ENCODE measurements at places on chromosomes 7 and 10. TPM values are rescaled to one million over a fixed set of nuclear protein-coding genes. Genes with fewer than 3 reads are reported as not detected.

Gene C10orf105
- total RNA-seq = 0.08 TPM

Gene GIMAP5
- total RNA-seq = 6.6 TPM

Gene PTPRZ1
- 0.12 TPM for total RNA-seq

Gene NKX1-2
- not detected for total RNA-seq

Gene SSBP1
- 79.5 TPM for total RNA-seq

Gene PIK3CG
- total RNA-seq = 3.6 TPM

Gene SNCG
- 2.6 TPM for total RNA-seq

Gene ABCC2
- 0.89 TPM for total RNA-seq

Gene ZNF722
- total RNA-seq = not detected

Gene GPR158
- total RNA-seq = 0.15 TPM

Gene STEAP1
- total RNA-seq = 29.1 TPM

Gene SLC26A3
- total RNA-seq = 2,382 TPM

Gene CPN1
- not detected for total RNA-seq

- no peak for DNase-seq
Measured at GRCh38 chr7:35723011-35723410, 28.1 kb upstream of the HERPUD2 start.

DNA sequence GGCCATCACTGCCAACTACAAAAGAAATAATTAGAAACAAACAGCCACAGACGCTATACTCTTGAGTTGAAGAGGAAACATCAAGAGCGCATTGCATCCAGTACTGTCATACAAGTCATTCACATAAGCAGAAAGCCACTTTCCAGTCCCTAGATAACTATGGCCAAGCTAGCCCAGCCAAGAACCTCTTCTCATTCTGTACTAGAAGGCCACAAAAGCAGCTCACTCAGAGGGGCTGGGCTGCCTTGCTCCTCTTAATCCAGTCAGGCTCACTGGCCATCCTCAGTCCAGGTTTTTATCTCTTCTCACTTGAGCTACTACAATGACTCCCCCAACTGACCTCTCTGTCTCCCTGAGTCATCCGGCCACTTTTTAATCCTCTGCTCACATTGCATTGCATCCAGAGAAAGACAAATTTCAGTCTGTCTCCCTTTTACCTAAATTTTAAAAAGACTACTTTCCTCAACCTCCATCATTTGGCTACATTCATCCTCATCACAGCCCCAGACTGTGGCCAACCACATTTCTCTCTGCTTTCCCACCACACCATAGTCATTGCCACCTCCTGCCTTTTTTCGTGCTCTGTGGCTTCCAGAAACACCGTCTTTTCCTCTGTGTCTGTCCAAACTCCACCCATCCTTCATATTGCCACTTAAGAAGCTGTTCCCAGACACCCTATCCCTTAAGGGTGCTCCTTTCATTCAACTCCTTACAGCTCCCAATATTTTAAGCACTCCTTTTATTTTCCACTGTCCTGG lies 25.0 kb downstream of the PPP1R3C start:
- DNase-seq = no peak

GRCh38 chr10:119138346-119139306 lies 26.9 kb downstream of the SFXN4 start:
- DNase-seq = no peak

DNA sequence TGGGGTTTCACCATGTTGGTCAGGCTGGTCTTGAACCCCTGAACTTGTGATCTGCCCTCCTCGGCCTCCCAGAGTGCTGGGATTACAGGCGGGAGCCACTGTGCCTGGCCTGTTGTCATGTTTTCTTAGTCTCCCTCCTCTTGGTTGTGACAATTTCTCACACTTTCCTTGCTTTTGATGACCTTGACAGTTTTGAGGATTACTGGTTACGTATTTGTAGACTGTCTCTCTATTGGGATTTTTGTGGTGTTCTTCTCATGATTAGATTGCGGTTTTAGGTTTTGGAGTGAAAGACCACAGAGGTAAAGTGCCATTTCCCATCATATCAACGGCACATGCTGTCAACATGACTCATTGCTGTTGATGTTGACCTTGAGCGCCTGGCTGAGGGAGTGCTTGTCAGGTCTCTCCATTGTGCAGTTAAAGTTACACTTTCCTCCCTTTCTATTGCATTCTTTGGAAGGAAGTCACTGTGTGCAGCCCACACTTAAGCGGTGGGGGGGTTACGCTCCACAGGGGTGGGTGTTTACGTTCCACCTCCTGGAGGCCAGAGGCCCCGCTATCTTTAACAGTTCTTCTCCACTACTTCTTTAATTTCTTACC lies 10.8 kb downstream of the NEURL1 start:
- DNase-seq = no peak

DNA sequence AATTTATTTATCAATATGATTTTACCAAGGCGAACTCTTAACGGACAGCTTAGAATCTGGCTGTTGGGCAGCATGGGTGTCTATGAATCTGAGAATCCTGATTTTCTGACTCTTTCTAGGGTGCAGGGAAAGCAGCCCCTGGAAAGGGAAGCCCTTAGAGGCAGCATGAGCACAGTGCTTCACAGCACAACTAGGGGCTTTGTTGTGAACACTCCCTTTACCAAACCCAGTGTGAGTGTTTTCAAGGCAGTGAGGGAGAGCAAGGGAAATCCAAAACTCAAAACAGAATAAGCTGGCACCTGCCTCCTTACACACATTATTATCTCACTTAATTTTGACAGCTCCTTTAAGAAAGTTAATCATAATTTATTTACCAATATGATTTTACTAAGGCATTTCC lies 116.3 kb upstream of the CSTF2T start:
- no peak for DNase-seq

DNA sequence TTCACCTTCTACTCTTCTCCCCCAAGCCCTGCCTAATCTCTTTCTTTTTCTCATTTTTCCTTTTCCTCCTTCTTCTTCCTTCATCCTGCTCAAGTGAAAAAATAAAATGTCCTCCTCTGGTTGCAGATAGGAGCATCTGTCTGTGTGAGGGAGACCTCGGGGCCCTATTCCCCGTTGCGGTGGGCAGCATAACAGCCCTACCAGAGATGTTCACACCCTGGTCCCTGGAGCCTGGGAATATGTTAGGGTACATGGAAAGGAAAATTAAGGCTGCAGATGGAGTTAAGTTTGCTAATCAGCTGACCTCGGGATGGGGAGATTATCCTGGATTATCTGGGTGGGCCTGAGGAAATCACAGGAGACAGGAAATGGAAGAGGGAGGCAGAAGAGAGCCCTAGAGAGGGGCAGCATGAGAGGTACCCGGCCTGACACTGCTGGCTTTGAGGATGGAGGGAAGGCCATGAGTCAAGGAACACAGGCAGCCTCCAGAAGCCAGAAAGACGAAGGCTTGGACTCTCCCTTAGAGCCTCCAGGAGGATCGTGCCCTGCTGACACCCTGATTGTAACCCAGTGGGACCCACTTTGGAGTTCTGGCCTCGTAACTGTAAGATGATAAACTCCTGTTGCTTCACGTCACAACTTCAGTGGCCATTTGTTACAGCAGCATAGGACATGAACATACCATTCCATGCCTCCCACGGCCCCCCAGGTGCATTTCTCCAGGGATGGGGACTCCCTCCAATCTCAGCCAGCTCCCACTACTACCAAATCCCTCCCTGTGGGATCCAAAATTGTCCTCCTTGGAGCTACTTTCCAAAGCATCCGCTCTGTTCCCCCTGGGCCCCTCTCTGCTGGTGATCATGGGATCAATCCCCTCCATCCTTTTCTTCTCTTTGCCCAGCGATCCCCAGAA lies 39.0 kb upstream of the ZMIZ1 start:
- peak; percentile 12 for DNase-seq

DNA sequence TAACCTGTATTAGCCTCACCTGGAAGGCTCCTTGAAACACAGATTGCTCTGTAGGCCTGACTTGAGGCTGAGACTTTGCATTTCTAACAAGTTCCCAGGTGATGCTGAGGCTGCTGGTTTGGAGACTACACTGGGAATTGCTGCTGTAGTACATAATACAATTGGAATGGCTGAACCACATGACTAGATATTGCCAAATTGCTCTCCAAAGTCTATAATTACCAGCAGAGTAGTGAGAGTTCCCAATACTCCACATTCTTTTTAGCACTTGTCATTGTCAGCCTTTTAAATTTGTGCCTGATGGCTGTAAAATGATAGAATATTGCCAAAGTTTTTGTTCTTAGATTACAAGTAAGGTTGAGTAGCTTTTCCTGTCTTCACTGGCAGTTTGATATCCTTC lies 39.9 kb downstream of the PLEKHA8 start:
- no peak for DNase-seq

GRCh38 chr10:132392811-132393694 lies 3.9 kb upstream of the PWWP2B start:
- peak; percentile 3 for DNase-seq

- no peak for DNase-seq
Measured at GRCh38 chr7:142961973-142962926, at the start of gene KEL. TSS of gene KEL (minus strand) at chr7:142962363. CDS start at chr7:142962206, 157 bp downstream.

- DNase-seq = no peak
Measured at GRCh38 chr7:108014747-108015682, 12.1 kb upstream of the LAMB1 start.

DNA sequence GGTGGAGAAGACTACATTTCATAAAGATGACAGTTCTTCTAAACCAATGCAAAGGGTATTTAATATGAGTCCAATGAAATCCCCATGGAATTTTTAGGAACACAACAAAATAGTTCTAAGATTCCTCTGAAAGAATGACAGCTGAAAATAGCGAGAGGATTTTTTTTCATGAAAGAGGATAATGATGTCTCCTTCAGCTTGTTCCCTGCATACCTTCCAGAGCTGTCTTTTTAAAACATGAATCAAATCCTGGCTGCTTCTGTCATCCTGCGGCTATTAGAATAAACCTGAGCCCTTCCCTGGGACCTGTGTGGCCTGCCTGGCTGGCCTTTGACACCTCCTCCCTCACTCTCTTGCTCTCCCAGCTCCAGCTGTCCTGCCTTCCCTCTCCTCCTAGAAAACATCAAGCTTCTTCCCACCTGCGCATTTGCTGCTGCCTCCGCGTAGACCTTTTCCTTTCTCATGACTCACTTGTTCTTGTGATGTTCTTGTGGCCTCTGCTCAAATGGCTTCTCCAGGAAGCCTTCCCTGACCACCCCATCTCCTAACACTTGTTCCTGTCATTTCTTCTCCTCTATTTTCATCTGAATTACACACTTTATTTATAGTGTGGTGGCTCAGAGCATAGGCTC lies 57.4 kb downstream of the EEPD1 start:
- DNase-seq = no peak

- DNase-seq = no peak
Measured at GRCh38 chr7:92754919-92755581, 81.3 kb downstream of the CDK6 start.

GRCh38 chr10:78046711-78047269 lies 13.1 kb downstream of the RPS24 start:
- no peak for DNase-seq

- DNase-seq = peak; percentile 71
Measured at GRCh38 chr7:24981171-24981951, 1.4 kb upstream of the OSBPL3 start.

GRCh38 chr10:57031346-57031745 lies 670.3 kb upstream of the ZWINT start:
- DNase-seq = no peak

DNA sequence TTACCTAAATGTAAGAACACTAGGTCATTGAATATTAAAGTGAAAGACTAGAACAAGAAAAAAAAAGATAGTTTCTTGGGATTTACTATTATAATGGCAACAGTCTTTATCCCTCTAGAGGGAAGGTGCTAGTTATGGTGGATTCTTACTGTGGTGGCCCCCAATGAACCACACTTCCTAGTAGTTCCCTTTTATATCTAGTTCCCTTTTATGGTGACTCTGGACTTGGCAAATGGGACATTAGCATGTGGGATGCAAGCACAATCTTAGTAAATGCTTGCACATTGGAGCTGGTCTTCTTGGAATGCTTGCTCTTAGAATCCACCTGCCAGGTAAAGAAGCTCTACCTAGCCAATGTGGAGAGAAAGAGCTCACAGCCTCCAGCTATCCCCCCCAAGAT lies 430.2 kb downstream of the LRMDA start:
- no peak for DNase-seq

- DNase-seq = no peak
Measured at GRCh38 chr10:91433620-91434019, 23.5 kb downstream of the HECTD2 start.

- no peak for DNase-seq
Measured at GRCh38 chr7:159097661-159098423, 46.8 kb downstream of the VIPR2 start.

GRCh38 chr7:16770657-16771329 lies 17.2 kb downstream of the TSPAN13 start:
- no peak for DNase-seq

GRCh38 chr10:43976292-43976691 lies 327.6 kb upstream of the ZNF32 start:
- DNase-seq = no peak

DNA sequence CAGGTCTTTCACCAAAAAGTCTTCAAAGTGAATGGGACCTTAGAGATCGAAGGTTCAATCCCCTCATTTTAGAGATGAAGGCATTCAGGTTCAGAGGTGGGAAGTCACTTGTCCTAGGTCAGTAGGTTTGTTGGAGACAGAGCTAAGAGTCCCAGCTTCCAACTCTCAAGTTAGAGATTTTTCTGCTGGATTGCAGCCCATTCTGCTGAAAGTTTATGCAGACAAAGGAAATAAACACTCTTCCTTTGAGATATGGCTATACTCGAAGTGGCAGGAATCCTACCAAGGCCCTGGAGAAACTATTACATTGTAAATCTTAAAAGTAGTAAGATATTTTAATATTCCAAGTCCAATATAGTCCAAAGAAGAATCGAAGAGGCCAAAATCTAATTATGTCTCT lies 64.4 kb downstream of the LYZL1 start:
- no peak for DNase-seq

DNA sequence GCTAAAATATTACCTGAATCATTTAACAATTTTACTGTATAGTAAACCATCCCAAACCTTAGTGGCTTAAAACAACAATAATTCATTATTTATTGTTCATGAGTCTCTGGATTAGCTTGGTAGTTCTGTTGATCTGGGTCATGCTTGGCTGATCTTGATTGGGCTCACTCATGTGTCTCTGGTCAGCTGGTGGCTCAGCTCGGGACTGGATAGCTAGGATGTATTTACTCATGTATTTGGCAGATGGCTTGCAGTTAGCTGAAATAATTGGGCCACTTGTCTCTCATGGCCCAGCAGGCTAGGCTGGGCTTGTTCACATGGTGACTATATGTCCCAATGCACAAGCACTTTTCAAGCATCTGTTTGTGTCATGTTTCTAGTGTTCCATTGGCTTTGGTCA lies 262.8 kb downstream of the BBS9 start:
- no peak for DNase-seq

DNA sequence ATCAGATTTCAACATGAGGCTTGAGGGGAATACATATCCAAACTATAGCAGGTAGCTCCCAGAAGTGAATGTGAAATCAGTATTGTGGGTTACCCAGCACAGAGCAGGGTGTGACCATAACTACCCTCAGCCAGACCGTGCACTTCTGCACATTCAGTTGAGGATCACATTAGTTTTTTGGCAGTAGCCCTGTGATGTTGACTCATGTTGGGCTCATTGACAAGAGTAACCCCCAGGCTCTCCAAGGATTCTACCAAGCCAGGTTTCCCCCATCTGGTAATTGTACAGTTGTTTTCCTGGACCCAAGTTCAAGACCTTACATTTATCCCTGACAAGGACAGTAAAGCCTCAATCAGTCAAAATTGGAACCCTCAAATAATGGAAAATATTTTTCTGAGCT lies 11.7 kb upstream of the CPA4 start:
- DNase-seq = no peak

GRCh38 chr10:104297697-104298660 lies 29.0 kb downstream of the GSTO2 start:
- DNase-seq = no peak
